ENCODE measurements at places on chromosomes 1 and 21.

DNA sequence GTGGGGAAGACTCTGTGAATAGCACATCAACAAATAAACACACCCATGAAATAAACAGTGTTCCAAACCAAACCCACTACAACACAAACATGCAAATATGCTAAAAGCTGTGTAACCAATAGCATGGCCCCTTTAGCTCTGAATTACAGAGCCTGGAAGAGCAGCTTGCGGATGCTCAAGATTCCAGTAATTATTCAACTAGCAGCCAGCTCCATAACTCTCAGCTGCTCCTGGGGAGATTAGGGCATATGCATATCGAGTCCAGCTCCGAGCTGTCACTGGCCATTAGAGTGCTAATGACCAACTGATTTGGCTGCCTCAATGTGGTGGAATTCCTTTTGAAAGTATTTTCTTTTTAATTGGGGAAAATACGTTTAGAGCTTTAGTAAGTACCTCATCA, 207.1 kb downstream of the HHAT start:
- no peak for DNase-seq

DNA sequence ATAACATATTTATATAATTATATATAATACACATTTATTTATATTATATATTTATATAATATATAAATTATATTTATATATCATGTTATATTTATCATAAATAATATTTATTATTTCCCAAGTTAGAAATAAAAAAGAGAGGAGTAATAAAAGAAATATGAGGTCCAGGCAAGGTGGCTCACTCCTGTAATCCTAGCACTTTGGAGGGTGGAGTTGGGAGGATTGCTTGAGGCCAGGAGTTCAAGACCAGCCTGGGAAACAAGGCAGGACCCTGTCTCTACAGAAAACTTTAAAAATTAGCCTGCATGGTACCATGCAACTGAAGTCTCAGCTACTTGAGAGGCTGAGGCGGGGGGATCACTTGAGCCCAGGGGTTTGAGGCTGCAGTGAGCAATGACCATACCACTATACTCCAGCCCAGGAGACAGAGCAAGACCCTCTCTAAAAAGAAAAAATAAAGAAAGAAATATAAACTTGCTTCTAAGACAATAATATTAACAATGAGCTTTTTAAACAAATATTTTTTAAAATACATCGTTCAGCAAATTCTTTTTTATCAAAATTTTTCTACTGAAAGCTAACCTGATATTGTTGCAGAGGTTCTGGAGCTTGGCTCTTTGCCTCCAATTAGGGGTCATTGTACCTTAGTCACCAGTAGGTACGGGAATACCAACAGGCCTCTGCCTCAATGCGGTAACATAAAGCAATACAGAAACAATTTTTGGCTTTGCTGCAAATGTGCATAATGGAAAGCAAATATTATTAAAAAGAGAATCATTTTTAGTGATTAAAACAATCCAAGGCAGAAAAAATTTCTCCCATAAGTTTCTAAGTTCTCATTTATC, 290.0 kb downstream of the SETD4 start:
- DNase-seq: no peak

DNA sequence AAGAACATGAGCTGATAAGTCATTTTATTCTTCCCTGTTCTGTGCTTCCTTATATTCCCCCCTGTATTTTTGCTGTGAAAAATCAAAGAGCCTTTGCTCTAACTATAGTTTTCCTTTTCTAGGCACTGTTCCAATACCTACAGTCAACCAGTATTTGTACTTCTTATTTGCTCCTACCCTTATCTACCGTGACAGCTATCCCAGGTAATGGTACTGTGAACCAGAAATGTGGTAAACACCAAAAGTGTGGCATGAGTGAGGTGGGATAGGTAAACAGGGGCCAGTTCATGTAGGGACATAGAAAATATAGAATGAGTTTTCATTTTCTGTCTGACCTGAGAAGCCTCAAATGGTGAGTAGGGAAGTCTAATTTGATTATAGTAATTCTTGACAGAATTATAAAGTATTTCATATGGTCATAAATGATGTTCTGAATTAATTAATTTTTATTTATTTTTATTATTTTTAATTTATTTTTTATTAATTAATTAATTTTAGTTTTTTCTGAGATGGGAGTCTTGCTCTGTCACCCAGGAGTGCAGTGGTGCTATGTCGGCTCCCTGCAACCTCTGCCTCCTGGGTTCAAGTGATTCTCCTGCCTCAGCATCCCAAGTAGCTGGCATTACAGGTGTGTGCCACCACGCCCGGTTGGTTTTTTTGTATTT, 22.9 kb upstream of the AXDND1 start:
- DNase-seq: no peak

GRCh38 chr1:57796616-57797015, 372.8 kb upstream of the DAB1 start:
- DNase-seq: no peak

- no peak for DNase-seq
Measured at GRCh38 chr1:205571747-205572146, 60.1 kb downstream of the ELK4 start.

DNA sequence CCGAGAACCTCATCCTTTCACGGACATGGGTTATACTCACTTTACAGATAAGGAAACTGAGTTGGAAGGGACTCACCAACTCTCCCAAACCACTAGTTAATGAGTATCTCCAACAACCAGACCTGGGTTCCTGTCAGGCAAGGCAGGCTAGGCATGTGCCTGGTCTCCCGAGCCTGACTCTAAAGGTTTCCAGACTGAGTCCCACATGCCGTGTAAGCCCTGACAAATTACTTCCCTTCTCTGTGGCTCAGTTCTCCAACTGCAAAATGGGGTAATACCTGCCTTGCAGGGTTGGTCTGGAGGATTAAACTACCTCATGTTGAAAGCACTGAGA, 34.3 kb downstream of the SSBP3 start:
- DNase-seq: no peak

- DNase-seq: no peak
Measured at GRCh38 chr1:8238141-8239038, 79.5 kb upstream of the SLC45A1 start.

DNA sequence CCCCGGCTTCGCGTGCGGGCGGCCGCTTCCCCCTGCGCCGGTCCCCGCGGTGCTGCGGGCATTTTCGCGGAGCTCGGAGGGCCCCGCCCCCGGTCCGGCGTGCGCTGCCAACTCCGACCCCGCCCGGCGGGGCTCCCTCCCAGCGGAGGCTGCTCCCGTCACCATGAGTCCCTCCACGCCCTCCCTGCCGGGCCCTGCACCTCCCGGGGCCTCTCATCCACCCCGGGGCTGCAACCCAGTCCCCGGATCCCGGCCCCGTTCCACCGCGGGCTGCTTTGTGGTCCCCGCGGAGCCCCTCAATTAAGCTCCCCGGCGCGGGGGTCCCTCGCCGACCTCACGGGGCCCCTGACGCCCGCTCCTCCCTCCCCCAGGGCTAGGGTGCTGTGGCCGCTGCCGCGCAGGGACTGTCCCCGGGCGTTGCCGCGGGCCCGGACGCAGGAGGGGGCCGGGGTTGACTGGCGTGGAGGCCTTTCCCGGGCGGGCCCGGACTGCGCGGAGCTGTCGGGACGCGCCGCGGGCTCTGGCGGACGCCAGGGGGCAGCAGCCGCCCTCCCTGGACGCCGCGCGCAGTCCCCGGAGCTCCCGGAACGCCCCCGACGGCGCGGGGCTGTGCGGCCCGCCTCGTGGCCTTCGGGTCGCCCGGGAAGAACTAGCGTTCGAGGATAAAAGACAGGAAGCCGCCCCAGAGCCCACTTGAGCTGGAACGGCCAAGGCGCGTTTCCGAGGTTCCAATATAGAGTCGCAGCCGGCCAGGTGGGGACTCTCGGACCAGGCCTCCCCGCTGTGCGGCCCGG, 159.2 kb downstream of the RUNX1 start:
- peak; percentile 55 for DNase-seq

DNA sequence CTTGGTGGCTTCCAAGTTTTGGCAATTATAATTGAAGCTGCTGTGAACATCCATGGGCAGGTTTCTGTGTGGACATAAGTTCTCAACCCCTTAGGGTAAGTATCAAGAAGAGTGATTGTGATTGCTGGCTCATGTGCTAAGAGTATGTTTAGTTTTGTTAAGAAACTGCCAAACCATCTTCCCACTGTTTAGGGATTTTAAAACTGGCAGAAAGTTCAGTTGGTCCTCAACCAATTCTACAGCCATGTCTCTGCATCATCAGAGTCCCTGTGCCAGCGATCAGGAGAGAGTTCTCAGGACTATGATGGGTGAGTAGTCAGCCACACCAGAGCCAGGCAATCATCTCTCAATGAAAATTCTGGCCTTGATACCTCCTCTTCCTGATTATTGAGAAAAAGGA, 193.8 kb downstream of the ZC3H11B start:
- no peak for DNase-seq

DNA sequence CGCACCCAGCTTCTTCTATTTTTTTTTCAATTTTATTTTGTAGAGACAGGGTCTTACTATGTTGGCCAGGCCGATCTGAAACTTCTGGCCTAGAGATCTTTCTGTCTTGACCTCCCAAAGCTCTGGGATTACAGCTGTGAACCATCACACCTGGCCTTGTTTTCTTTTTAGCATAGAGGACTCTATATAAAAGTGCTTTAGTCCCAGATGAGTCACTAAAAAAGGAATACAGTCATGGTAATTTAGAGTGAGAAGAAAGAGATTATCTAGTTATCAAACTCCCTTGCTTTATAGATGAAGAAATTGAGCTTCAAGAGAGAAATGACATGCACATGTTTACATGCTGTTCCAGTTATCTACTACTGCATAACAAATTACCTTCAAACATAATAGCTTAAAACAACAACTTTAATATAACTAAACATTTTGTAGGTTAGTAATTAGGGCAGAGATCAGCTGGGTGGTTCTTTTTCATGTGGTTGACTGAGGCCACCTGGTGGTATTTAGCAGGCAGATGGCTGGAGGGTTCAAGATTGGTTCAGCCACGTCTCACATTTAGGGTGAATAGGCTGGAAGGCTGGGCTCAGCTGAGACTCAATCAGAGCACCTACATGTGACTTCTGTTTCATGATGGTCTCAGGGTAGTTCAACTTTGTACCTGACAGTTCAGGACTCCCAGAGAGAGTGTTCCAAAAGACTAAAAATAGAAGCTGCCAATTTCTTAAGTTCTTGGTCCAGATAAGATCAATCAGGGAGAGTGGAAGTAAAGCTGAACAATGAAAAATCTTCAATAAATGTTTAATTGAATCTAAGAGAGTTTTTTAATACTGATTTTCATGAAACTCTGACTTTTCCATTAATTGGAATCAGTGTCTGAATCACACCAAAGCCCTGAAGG, 16.9 kb upstream of the MTF2 start:
- DNase-seq: peak; percentile 3

DNA sequence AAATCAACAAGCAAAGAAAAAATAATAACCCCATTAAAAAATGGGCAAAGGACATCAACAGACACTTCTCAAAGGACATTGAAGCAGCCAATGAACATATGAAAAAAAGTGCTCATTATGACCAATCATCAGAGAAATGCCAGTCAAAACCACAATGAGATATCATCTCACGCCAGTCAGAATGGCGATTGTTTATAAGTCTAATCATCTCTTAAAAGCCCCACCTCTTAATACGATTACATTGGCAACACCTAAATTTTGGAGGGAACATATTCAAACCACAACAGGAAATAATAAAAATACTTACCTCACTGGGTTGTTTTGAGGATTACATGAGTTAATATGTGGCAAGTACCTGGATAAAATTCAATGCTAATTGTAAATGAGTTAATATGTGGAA, 57.1 kb upstream of the PLPPR4 start:
- no peak for DNase-seq

DNA sequence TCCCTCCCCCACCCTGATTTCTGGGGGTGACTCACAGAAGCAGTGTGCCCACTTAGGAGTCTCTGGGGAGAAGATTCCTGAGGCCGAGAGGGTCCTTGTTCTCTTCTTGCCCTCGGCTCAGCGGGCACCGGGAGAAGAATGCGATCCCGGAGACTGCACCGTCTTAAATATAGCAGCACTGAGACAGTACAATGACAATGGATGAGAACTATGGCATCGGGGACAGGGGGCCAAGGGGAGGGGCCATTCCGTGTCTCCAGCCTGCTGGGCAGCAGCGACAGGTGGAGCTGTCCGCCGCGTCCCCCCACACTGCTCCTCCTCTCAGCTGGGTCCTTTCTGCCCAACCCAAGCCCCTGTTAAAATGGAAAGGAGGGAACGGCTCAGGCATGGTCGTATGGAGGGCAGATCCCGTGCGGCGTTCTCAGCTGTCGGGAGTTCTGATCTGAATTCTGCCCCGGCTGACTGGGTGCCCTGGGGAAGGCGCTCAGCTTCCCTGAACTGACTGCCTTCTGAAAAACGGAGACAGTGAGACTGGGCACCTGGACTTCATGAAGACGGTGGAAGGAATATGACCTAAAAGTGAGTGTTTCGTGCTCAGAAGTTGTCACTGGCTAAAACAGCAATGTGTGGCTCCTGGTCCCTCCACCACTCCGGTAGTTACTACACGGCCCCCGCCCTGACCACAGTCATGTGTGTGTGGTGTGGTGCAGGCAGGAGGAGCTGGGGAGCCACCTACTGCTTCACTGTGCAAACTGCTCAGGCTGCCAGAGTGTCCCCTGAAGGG, at the start of gene MYOM3:
Gene MYOM3, minus strand, starts transcription at position 140 of the 784 bp plus-strand sequence. CDS start 3,499 bp downstream, outside the sequence.
- DNase-seq: peak; percentile 2

- no peak for DNase-seq
Measured at GRCh38 chr1:218182455-218182854, 102.6 kb upstream of the RRP15 start.

GRCh38 chr1:62438163-62438562, 1.3 kb downstream of the USP1 start:
- no peak for DNase-seq

DNA sequence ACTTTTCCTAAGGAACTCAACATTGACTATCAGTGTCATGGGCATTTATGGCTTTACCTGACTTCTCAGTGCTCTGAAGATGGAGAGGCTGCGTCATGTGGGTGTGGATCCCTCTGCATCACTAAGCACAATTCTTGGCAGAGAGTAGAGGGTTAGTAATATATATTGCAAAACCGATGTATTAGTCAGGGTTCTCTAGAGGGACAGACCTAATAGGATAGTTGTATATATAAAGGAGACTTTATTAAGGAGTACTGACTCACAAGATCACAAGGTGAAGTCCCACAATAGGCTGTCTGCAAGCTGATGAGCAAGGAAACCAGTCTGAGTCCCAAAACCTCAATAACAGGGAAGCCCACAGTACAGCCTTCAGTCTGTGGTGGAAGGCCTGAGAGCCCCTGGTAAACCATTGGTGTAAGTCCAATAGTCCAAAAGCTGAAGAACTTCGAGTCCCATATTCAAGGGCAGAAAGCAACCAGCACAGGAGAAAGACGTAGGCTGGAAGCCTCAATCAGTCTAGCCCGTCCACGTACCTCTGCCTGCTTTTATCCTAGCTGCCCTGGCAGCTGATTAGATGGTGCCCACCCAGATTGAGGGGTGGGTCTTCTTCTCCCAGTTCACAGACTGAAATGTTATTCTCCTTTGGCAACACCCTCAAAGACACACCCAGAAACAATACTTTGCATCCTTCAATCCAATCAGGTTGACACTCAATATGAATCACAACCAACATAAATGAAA, 159.7 kb upstream of the NRIP1 start:
- no peak for DNase-seq

Data from stimulated activated CD8-positive, alpha-beta memory T cell treated with anti-CD3 and anti-CD28 coated beads, Interleukin-2, amount 100 ng/mL, for 1 hour (primary cell).